ENCODE measurements at places on chromosomes 1 and 21.

DNA sequence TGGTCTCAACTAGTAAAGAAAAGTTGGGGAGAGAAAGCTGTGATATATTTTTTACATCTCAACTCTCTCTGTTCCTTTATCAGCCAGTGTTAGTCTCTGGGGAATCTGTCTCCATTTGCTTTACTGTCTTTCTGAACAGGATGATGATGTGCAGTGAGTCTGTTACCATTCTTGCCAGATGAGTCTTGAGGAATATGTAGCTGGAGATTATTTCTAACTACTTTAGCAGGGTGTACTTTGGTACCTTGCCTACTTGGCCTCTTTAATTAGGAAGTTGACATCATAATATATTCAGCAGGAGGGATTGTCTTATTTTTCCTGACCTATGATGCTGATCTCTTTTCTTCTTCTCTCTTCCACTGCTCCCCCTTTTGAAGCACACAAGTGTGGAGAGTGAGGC is 15.7 kb upstream of the HAX1 start:
- no peak for DNase-seq

GRCh38 chr1:110639724-110640386 is 33.7 kb upstream of the KCNA2 start:
- DNase-seq, result no peak

DNA sequence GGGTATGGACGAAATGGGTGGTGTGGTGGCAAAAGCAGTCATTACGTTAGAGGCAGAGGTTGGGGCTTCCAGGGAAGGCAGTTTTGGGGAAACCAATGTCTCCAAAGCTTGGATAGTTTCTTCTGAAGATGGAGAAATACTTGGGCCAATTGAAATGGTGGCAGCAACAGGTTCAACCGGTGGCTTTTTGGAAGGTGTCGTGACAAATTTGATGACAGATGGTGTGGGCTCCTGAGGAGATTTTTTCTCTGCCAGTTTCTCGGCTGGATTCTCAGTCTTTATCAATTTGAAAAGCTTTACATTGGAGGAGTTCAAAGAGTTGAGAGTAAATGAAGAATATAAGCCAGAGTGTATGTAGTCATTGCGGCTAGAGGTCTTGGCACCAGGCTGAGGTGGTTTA is 11.5 kb downstream of the ELK4 start:
- no peak for DNase-seq

DNA sequence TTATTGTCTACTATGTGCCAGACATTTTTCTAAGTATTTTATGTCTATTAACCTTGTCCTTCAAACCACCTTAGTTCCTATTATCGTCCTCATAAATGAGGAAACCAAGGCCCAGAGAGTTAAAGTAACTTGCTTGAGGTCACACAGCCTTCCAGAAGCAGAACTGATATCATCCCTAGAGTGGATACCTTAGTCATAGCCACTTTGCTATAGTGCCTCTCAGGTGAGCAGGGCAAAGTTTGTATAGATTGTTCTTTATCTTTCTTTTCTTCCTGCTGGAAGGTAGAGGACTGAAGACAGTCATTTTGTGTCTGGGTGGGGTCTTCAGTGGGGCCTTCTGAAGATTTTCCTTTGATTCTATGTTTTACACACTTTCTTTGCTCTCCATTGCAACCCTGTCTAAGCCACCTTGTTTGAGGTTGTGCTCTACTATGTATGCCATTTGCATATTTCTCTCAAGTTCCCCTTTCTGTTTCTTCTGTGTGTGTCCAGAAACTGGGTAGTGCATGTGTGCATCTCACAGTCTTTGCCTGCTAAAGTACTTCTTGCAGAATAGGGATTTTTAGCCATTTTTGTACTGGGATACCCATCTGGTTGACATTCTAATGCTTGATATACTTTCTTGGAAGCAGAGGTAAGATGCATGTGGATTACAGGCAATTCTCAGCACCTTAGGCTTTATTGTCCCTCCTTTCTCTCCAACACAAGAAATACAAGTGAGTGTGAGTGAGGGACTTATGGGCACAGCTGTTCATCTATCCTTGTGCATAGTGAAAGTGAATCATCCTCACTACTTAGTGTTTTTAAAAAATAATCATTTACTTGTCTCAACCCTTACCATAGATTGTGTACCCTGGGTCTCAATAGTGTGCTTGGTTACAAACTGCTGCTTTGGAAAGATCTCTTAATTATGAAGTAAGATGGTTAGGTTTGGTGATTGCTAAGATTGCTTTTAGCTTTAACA is 207.6 kb upstream of the HMCN1 start:
- DNase-seq, result no peak

GRCh38 chr1:45994423-45994822 is 138.0 kb downstream of the PIK3R3 start:
- DNase-seq, result no peak

- DNase-seq, result no peak
These were observed 192.9 kb downstream of the PCP4 start for GRCh38 chr21:40060083-40060677.

- no peak for DNase-seq
These were observed 55.5 kb upstream of the CNN3 start for GRCh38 chr1:94982398-94982797.

GRCh38 chr1:91872000-91872399 is 14.0 kb downstream of the TGFBR3 start:
- no peak for DNase-seq

- DNase-seq, result peak; percentile 30
These were observed 4.0 kb upstream of the PEX10 start for GRCh38 chr1:2416403-2416802.

- peak; percentile 76 for DNase-seq
These were observed 11.1 kb downstream of the ADPRS start for GRCh38 chr1:36099681-36100341.

GRCh38 chr21:44897326-44898010 is 23.2 kb downstream of the ITGB2 start:
- DNase-seq, result no peak
